ENCODE measurements at places on chromosomes 13 and 19. TPM values are rescaled to one million over a fixed set of nuclear protein-coding genes. Genes with fewer than 3 reads are reported as not detected.

Gene ALG5
- total RNA-seq, result 35.0 TPM

Gene CYP2A6
- 0.16 TPM for total RNA-seq

Gene FAM174C
- 34.4 TPM for total RNA-seq

Gene SPTBN4
- 1.4 TPM for total RNA-seq

Measured in motor neuron (in vitro differentiated cells).